Activated naive CD8-positive, alpha-beta T cell treated with anti-CD3 and anti-CD28 coated beads, Interleukin-2, amount 10 ng/mL, durations not matched to agents 7 days and 5 days (primary cell): ENCODE measurements at places on chromosomes 16 and 17. TPM values are rescaled to one million over a fixed set of nuclear protein-coding genes. Genes with fewer than 3 reads are reported as not detected.

- DNase-seq, result no peak
- peak overlapping the region; percentile 76 for H3K4me3 ChIP-seq
- peaks cover 47% of the 10 kb centered on the region for H3K27me3 ChIP-seq
- H3K27ac ChIP-seq, result no peak overlapping the region
- H3K36me3 ChIP-seq, result peaks cover 2% of the 10 kb centered on the region
Measured at GRCh38 chr17:82370471-82371332, 863 bp upstream of the UTS2R start.

DNA sequence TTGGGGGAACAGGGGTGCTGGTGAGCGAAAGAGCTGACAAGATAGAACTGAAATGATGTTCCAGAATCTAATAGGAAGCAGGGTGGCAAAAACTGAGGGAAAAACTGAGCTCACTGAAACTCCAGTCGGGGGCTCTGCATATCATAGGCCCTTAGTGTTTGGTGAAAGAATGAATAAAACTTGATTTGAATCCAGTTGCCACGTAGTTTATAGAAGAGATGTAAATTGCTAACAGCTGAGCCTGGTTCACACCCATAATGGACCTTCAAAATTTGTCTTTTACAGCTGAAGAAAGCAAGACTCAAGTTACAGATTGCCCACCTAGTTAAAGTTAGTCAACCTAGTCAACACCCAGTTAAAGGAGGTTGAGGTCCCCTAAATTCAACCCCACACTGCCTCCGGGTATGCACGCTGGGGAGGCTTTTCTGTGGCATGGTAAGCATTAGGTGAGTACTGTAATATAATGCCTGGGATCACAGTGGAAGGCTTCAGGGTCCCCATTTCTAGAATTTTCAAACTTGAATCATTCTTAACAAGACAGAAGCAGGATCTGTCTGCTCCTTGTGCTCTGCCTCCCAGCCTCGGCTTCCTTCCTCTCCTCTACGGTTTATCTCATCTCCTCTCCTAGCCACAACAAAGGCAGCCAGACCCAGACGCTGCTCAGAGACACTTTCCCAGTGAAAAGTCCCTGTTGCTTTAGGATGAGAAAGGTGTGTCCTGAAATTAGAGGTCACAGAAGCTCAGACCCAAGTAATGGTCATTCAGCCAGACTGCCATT lies 26.9 kb upstream of the SUPT4H1 start:
- peaks cover 50% of the 10 kb centered on the region for H3K4me1 ChIP-seq
- no peaks in the 10 kb centered on the region for H3K27me3 ChIP-seq
- no peaks in the 10 kb centered on the region for H3K36me3 ChIP-seq
- no peak overlapping the region for H3K27ac ChIP-seq

- H3K27ac ChIP-seq, result no peak overlapping the region
- H3K27me3 ChIP-seq, result peaks cover 27% of the 10 kb centered on the region
- no peaks in the 10 kb centered on the region for H3K4me1 ChIP-seq
- DNase-seq, result no peak
- H3K4me3 ChIP-seq, result no peak overlapping the region
- no peaks in the 10 kb centered on the region for H3K36me3 ChIP-seq
Measured at GRCh38 chr17:42431758-42432161, 8.7 kb upstream of the CAVIN1 start.

- H3K27ac ChIP-seq, result no peak overlapping the region
- H3K4me3 ChIP-seq, result no peak overlapping the region
- H3K27me3 ChIP-seq, result peaks cover 11% of the 10 kb centered on the region
Measured at GRCh38 chr17:34464812-34465211, 101.8 kb upstream of the CCL1 start.

GRCh38 chr16:23520500-23520899 lies 10.2 kb upstream of the GGA2 start:
- no peaks in the 10 kb centered on the region for H3K27me3 ChIP-seq
- no peak overlapping the region for H3K27ac ChIP-seq
- no peak overlapping the region for H3K4me3 ChIP-seq
- H3K4me1 ChIP-seq, result peaks cover 29% of the 10 kb centered on the region
- DNase-seq, result no peak

The SOCS1 gene
- total RNA-seq, result 165 TPM

The TNFAIP1 gene
- 18.7 TPM for total RNA-seq

The HAS3 gene
- total RNA-seq, result 1.6 TPM
